ENCODE measurements at places on chromosomes 13 and 19. TPM values are rescaled to one million over a fixed set of nuclear protein-coding genes. Genes with fewer than 3 reads are reported as not detected.

CEACAM3 gene
- total RNA-seq = not detected

ZNF69 gene
- 2.6 TPM for total RNA-seq

KIR3DL1 gene
- total RNA-seq = not detected

PRR22 gene
- total RNA-seq = 2.0 TPM

Data from SJSA1 (cell line).